ENCODE measurements at places on chromosomes 13 and 19. TPM values are rescaled to one million over a fixed set of nuclear protein-coding genes. Genes with fewer than 3 reads are reported as not detected.

- no peak for DNase-seq
Observed at GRCh38 chr13:111908361-111908760, 158.6 kb upstream of the SOX1 start.

- DNase-seq, result no peak
Observed at GRCh38 chr19:43597876-43598275, 1.5 kb downstream of the ZNF576 start.

DACH1 gene
- not detected for total RNA-seq

- no peak for DNase-seq
Observed at GRCh38 chr19:17237747-17238706, 7.7 kb downstream of the NR2F6 start.

DNA sequence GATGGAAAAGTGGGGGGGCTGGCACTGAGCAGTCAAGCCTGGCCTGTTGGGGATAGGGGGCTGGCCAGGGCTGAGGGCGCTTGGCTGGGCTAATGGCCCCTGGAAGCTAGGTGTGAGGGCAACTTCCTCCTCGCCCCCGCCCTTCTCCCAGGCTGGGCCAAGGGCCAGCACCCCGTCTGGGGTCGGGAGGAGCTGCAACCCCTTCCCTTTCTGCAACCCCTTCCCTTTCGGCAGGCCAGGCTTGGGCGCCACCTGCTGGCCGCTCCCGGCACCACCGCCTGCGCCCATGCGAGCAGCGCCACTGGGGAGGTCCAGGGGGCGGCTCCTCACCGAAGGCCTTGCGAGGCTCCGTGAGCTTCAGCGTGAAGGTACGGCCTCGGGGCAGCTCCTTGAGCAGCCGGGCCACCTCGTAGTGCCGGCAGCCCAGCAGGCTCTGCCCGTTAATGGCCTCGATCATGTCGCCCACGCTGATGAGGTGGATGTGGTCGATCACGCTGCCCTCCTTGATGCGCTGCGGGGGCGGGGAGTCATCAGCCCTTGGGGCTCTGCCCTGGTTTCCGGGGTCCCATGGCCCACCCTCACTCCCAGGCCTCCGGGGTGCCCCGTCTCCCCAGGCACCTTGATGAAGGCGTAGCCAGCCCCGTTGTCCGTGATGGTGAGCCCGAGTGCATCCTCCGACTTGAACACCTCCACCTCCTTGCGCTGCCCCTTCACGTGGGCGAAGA, 5.0 kb upstream of the PTGER1 start:
- peak; percentile 73 for DNase-seq

DNA sequence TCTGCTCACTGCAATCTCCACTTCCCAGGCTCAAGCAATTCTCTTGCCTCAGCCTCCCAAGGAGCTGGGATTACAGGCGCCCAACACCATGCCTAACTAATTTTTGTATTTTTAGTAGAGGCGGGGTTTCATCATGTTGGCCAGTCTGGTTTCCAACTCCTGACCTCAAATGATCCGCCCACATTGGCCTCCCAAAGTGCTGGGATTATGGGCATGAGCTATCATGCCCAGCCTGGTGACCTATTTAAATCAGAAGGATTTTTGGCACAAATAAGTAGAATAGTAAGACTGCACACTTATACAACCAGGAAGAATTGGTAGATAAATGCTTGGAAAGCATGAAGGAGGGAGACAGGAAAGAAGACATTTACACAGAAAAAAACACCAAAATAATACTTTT, 53.4 kb upstream of the AKAP11 start:
- no peak for DNase-seq

GRCh38 chr19:47057328-47057727, 8.9 kb upstream of the TMEM160 start:
- no peak for DNase-seq

DNA sequence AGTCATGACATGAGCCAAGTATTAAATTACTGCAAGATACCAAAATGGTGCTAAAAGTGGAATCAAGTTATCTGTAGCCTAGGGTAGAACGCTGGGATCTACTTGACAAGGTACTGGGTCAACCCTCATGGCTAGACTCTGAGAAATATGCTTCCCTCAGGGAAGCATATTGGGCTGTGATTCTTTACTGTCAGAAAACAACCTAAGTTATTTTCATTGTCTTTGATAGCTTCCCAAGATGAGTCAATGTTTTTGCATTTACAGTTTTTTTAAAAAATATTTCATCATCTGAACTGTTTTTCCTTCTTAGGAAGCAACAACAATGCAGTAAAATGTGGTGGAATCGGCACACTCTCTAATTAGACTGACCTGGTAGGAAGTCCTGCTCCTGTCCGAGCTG, 218.0 kb downstream of the RGCC start:
- DNase-seq, result no peak

GRCh38 chr13:61294467-61295191, 121.0 kb downstream of the PCDH20 start:
- DNase-seq, result no peak

GPR12 gene
- total RNA-seq, result not detected

DNA sequence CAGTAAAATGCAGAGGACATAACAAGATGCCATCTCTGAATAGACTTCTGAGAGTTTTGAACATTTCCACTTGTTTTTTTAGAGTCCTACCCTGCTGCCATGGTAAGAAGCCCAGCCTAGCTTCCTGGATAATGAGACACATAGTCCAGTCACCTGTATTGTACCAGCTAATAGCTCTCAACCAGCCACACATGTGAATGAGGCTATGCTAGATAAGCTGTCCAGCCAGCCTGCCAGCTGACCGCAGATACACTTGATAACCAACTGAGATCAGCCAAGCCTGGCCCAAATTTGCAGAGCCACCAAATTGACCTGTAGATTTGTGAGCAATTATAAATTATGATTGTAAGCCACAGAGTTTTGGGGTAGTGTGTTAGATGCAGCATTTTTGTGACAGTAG, 10.7 kb downstream of the RFXAP start:
- DNase-seq, result no peak

GRCh38 chr13:111171629-111172028, 56.5 kb downstream of the ARHGEF7 start:
- DNase-seq, result no peak

DNA sequence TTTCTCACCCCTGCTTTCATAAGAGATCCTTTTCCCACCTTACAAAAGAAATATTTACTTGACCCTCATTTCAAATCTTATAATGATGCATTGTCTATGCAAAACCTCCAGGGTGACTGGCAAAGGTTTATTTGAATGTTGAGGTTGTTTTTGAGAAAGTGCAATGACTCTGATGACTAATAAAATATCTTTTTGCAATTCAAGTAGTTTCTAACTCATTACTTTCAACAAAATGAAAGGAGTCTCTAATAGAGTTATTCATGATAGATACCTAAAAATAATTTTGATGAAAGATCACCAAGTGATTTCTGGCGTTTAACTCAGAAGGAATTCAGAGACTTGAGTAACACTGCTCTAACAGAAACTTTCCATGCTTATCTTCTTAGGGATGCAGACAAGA, 144.2 kb downstream of the FOXO1 start:
- no peak for DNase-seq

SH3GL1 gene
- total RNA-seq, result 43.7 TPM

- peak; percentile 39 for DNase-seq
Observed at GRCh38 chr19:1237754-1238368, at the start of gene CBARP. Gene CBARP (minus strand): TSS chr19:1238005. CDS start chr19:1236100, 1,905 bp downstream.

GRCh38 chr13:50030315-50030714, 15.1 kb downstream of the KCNRG start:
- no peak for DNase-seq

- peak; percentile 14 for DNase-seq
Observed at GRCh38 chr19:35344511-35345031, 3.1 kb upstream of the FFAR1 start.

- DNase-seq, result no peak
Observed at GRCh38 chr19:31332096-31332495, 17.1 kb downstream of the TSHZ3 start.

LILRA1 gene
- 0.15 TPM for total RNA-seq

GRCh38 chr13:33259296-33259695, 26.3 kb downstream of the STARD13 start:
- DNase-seq, result no peak

- DNase-seq, result no peak
Observed at GRCh38 chr13:51687947-51688714, 103.9 kb downstream of the WDFY2 start.

PSG6 gene
- total RNA-seq, result not detected

CYSLTR2 gene
- 0.11 TPM for total RNA-seq

DNA sequence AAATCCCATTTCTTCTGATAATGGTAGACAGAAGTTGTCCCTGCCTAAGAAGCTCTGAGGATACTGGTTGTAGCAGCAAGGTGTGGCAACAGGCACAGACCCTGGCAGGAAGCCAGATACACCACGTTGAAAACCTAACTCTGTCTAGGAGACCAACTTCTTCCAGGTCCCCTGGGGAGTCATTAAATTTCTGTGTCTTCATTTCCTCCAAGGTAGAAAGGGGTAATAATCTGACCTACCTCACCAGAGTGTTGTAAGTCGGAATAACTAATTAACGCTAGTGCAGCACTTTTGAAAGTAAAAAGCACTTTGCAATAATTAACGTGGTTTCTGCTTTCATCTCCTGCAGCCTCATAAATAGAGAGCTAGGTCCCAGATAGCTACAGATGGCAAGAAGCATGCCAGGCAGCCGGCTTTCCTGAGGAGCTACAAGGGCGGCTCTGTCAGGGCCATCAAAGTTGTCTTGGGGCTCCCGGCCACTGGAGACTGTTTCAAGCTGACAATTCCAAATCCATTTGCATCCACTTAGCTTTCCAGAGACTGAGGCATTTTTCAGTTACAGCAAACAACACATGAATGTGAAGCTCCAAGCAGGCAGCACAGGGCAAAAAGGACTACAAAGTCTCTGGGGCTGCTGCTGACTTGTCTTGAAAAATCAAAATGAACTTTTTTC, 176.2 kb downstream of the FOXO1 start:
- DNase-seq, result no peak

DNA sequence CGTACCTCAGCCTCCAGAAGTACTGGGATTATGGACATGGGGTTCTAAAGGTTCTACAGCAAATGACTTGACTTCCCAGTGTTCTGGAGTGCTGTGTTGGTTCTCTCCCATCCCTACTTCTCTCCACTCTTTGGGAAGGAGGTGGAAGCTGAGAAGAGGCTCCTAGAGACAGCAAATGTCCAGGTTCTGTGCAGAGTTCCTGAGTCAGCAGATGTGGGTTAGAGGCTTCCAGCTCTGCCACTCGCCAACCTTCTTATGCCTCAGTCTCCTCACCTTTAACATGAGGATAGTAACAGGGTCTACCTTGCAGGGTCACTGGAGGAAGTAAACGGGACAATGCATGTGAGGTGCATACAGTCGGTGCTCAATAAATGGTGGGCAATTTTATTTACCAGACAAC, 80.5 kb upstream of the VSTM2B start:
- no peak for DNase-seq

DNA sequence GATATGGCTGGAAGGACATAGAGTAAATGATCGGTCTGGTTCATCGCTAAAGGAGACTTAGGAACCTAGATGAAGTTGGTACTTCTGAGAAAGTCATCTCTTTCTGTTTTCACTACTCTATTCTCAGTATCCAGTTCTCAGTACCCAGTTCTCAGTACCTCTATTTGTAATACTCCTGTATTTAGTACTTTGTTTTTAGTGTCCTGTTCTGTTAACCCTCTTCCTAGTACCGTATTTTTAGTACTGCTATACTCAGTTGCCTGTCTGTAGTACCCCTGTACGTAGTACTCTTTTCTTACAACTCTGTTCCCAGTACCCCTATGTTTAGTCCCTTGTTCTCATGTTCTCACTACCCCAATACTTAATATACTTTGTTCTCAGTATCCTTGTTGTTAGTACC, 1.2 kb downstream of the RFXAP start:
- no peak for DNase-seq

LRRC8E gene
- not detected for total RNA-seq

ICAM1 gene
- total RNA-seq, result 37.4 TPM

KIR3DL1 gene
- not detected for total RNA-seq

SIGLEC10 gene
- 50.3 TPM for total RNA-seq

DNA sequence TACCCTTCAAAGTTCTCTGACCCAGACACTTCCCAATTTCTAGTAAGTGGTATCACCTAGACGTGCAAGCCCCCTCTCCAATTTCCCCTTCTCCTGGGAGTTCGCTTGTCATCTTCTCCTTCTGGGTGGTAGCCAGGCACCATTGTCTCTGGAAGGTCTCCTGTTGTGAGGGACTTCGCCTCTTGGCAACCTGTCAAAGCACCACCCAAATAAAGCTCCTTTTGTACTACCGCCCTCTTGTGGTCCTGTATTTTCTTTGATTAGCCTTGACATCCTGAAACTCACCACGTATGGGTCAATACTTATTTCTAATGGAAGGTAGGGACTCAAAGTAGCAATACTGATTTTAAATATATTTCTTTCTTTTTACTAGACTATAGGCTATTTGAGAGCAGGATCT, 8.2 kb downstream of the GPC5 start:
- DNase-seq, result no peak

DNA sequence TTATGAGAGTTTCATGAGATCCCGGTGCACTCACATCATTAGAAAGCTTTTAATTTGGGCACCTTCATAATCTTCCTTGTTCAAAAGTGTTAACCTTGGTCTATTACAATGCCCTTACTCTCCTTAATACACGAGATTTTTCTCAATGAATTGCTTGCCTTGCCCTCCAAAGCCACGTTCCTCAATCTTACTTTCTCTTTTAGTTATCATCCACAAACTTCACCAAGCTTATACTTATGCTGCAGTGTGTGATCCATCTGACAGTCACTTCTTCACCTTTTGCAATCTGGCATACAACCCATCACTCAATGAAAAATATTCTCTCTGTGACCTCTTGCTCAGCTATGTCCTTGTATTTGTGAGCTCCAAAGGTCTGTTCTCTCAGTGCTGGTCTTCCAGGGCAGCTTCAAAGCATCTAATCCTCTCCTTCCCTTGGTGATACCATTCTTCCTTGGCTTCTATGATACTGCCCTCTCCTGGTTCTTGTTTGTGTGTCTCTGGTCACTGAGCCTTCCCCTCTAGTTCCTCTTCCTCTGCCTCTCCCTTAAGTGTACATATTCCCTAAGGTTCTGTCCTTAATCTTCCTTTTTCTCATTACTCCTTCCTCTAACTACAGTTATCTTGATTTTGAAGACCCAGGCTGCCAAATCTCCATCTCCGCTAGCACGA, 202.2 kb upstream of the STARD13 start:
- no peak for DNase-seq

DNA sequence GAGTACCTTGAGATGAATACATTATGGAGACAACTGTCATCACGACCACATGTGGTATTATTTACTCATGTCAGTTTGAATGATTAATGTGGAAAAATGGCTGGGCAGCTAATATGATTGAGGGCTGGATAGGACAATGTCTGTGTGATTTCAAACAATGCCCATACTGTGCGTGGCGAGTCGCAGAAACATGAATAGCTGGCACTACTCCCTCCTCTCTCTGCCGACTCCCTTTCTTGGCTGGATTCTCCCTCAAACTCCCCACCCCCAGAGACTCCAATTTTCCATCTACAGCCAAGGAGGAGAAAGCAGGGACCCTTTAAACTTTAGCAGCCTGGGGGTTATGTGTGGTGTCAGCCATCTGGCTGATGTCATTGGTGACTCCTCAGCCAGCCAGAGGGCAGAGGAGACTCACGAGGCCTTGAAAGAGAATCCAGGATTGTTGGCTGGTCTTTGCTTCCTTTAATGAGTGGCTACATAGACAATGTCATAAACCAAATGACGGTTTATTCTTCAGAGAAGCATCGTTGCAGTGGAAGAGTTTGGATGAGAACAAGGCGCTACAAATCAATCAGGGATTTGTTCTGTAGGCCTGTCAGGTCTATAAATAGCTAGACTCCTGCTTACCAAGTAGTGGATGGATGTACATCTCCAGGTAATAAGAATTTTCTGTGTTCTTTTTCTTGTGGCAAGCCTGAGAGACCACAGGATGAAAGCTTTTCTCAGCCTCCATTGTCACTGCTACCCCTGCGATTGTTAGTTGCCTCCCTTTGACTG, 165.6 kb downstream of the DLEU7 start:
- no peak for DNase-seq
